ENCODE measurements at places on chromosomes 4 and X. TPM values are rescaled to one million over a fixed set of nuclear protein-coding genes. Genes with fewer than 3 reads are reported as not detected.

DNA sequence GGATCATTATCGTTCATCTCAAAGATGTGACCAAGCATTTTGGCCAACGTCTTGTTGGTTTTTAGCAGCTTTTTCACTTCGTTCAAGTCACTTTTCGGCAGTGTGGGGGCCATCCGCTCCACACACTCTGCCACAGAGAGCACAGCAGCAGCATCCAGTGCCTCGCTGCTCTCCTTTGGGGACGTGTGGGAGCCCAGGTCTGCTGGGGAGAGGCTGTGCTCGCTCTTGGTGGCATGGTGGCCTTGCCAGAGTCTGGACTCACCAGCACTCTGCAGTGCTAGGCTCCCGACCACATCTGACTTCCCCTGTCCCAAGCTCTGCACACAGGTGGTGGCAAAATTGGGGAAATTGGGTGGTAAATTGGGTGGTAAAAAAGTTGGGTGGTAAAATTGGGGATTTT is 50.6 kb downstream of the GPR50 start:
- no peak for DNase-seq

The FAM184B gene
- not detected for total RNA-seq

DNA sequence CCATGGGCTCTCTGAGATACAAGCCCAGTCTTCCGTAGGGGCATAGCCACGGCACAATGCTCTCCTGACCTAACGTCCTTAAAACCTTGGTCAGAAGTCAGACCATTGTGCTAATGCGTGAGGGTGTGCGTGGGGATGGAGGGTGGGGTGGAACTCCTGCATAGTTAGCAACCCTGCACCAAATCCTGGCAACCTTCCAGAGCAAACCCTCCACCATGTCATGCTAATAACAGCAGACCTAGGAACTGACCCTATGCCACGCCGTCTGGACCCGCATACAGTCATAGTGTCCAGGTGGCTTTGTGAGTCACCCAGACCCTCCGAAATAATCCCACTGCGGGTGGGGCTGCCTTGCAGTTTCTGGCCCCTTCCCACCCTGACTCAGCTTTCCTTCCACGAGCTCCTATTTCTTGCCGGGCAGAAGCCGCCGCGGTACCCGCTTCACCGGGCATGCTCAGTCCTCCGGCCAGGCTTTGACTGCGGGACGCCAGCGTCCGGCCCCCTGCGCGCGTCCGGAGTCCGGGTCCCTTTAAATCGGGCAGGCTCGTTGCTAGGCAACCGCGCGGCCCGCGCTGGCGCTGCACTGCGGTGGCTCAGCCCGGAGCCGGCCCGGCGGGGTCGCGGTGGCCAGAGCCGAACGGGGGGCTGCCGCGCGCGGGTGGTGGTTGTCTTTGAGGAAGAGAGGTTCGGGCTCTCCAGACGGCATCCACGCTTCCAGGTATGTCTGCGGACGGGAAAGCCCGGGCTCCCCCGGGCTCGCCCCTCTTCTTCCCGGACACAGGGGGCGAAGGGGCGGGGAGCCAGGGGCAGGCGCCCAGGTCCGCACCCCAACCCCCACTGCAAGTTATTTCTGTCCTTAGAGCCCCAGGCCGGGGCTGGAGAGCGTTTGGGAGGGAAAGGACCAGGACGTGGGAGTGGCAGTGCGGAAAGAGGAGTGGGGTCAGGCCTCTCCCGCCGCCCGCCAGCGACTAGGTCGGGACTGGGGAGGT is at the start of gene CCDC160:
CCDC160 (plus strand) TSS at position 557 of the 989 bp plus-strand sequence. CDS start 7,619 bp downstream, outside the sequence.
- no peak for DNase-seq

- no peak for DNase-seq
Observed at GRCh38 chr4:181536811-181537434, 706.3 kb upstream of the TENM3 start.

DNA sequence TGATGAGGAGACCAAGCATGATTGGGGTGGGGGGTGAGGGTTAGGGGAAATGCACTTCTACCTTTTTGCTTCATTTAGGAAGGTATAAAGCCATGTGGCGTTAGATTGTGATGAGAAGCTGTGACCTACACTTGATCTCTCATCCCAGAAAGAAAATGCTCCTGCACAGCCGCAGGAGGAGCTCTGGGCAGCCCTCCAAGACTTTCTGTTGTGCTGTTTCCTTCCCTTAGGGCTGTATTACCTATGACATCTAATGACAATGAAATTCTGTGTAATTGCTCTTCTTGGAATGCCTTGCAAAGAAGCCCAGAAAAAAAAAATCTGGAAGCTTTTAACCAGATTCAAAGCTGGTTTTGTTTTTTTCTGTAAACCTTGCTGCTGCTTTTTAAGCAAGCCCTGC is 13.4 kb downstream of the PRPS2 start:
- no peak for DNase-seq

DNA sequence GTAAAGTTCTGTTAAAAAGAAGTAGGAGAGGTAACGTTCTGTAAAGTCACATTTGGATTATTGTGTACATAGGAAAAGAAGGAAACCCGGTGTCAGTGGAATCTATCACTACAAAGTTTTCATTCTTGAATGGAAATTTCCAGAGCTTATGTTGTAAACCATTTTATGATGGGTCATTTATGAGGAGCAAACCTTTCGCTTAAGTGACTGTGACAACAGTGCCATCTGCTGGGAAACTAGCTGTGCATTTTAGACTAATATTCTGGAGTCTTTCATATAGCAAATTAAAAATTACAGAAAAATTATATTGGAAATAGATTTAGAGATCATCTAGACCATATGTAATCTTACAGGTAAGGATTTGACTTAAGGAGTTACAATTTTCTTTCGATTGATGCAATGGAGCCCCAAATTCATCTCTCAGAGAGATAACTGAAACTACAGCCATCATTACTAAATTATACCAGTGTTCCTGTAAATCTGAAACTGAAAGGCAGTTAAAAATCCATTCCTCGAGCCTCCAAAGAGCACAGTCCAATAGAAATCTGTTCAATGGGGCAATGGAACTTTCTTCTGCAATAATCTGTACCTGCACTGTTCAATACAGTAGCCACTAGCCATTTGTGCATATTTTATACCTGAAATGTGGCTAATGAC is 26.9 kb downstream of the ASB9 start:
- DNase-seq: peak; percentile 20

The CXXC4 gene
- not detected for total RNA-seq

- no peak for DNase-seq
Observed at GRCh38 chr4:140344101-140344500, 29.3 kb upstream of the SCOC start.
